T-helper 22 cell (primary cell): ENCODE measurements at places on chromosomes 3 and 15.

DNA sequence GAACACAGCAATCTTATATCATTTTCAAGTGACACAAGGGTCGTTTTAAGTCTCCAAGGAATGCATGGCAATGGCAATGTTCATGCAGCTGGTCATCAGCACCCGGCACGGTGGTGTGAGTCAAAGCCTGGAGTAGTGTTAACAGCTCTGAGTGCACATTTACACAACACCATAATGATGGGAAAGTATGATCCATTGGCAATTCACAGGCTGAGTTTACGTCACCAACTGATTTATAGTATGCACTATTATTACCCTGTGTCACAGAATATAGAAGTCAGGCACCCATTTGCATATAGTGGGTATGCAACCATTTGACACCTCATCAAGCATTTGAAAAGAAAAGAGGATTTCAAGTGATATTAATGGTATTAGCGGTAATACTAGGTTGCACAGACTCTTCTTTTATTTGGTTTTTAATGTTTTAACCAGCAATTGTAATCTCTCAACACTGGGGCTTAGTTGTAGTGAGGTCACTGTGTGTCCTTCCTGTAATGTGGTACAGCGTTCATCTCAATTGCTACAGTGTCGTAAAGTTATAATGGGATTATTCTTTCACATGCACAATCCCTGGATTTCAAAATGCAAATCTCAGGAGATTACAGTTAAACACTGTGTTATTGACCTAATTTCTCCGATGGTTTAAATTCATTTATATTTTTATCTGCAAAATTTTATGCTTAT lies 113.8 kb downstream of the C3orf38 start:
- DNase-seq, result no peak

- DNase-seq, result no peak
Measured at GRCh38 chr3:14206548-14207177, 28.0 kb downstream of the LSM3 start.

DNA sequence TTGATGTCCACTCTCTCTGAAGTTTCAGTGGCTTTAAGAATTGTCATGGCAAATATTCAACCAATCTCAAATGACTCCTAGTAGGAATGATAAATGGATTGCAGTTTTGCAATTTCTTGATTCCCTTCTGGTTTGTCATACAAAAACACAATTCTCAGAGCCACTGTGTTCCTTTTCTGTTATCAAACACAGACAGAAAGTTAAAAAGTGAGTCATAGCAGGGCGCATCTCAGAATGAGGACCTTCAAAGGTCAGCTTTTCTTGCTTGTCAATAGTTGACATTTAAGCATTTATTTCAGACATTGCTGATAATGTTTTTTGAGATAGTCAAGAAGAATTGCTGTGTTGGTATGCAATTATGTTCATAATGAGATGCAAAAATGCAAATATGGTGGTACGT lies 405.9 kb downstream of the NR2F2 start:
- no peak for DNase-seq

- no peak for DNase-seq
Measured at GRCh38 chr3:134179508-134179907, 71.2 kb downstream of the RYK start.

DNA sequence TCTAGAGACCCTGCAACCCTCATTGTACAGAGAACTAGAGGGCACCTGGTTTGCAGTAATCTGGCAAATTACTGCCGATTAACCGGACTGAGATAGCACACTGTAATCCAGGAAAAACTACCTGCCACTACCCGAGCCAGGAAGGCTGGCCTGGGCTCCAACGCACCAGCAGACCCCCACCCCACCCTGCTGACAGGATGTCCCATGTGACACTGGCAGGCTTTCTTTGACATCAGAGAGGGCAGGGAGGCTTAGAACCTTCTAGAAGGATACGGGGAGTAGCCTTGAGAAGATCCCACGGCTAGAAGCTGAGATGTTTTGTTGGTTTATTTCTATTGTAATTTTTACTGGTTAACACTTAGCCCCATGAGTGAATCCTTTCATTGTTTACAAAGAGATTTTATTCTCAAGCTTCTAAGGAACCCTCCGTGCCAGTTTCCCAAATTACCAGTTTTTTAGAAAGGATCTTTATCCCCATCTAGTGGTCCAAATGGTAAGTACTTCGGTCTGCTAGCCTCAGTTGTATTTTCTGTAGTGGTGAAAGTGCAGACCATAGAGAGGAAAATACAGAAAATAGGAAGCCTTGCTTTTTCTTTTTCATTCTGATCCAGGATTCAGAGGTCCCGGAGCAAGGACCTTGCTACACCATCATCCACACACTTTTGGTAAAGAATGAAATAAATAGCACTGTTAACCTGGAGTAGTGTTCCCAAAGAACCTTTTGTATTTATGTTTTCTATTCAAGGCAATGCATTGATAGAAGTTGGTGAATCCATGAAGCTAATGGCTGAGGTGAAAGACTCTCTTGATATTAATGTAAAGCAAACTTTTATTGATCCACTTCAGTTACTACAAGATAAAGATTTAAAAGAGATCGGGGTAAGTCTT lies 81.9 kb upstream of the ADAMTSL3 start:
- DNase-seq, result no peak

DNA sequence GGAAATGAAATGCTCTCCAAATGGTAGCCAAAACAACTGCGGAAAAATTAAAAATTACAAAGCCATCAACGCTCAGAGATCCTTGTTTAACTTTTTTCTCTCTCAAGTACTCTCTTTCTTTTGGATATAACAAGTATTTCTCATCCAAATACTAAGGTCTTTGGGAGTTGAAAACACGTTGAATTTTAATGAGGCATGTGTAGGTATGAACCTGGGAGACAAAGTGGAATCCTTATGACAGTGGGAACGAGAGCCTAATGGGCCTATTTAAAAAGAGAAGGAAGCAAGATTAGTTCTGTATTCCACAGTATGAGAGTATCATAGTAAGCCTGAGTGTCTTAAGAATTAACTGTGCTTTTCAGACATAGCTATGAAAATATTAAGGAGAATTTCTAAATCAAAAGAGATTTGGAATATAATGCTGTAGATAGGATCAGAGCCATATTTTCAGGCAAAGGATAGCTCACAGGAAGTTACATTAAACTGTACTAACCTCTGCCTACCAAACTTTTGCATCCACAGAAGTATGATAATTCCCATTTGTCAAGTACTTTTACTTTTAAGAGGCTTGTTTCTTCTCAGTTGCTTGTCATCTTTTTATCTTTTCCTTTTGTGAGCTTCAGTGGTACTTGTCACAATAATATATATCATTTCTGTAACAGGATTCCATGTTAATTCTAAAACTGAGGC lies 759 bp downstream of the CD96 start:
- DNase-seq, result no peak

GRCh38 chr3:187000711-187001151 lies 70.4 kb downstream of the ST6GAL1 start:
- no peak for DNase-seq

DNA sequence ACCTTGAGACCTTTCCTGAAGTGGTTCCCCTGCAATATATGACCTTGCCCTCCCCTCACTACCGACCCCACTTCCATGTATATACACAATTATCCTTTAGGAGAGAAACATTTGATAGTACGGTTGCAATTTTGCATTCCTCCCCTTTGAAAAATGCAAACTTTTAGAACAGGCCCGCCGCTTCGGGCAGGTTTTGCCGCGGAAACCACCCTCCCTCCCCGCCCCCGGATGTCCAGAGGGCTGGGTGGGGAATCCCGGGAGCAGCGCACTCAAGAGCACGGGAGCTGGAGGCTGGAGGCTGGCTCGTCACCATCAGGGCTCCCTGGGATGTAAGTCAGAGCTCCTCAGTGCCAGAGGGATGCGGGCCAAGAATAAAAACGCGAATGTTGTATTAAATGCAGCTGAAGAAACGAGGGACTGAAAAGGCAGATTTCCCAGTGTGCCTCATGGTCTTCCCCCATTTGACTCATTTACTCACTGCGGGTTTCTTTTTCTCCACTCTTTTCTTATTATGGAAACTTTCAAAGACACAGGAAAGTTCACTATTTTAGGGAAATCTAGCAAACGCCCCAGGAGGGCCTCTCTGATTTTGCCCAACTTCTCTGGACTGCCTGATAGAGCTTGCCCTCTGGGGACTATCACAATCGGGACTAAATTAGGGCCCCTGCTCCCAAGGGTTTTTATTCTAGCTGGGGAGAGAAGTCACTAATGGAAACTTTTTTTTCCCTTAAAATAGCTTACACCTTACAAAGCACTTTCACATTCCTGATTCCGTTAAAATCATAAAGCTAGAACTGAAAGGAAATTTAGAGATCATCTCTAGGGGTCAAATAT lies 2.9 kb upstream of the USP3 start:
- peak; percentile 66 for DNase-seq

DNA sequence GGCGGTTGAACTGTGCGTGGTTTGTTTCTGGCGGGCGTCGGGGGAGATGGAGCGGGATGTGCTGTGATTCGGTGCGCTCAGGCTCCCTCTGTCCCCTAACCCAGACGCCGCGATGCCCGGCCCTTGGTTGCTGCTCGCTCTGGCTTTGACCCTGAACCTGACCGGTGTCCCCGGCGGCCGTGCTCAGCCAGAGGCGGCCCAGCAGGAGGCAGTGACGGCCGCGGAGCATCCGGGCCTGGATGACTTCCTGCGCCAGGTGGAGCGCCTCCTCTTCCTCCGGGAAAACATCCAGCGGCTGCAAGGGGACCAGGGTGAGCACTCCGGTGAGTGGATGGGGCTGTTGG lies 1.2 kb downstream of the TRH start:
- DNase-seq, result no peak

GRCh38 chr15:94937242-94937641 lies 705.9 kb downstream of the MCTP2 start:
- DNase-seq, result no peak

DNA sequence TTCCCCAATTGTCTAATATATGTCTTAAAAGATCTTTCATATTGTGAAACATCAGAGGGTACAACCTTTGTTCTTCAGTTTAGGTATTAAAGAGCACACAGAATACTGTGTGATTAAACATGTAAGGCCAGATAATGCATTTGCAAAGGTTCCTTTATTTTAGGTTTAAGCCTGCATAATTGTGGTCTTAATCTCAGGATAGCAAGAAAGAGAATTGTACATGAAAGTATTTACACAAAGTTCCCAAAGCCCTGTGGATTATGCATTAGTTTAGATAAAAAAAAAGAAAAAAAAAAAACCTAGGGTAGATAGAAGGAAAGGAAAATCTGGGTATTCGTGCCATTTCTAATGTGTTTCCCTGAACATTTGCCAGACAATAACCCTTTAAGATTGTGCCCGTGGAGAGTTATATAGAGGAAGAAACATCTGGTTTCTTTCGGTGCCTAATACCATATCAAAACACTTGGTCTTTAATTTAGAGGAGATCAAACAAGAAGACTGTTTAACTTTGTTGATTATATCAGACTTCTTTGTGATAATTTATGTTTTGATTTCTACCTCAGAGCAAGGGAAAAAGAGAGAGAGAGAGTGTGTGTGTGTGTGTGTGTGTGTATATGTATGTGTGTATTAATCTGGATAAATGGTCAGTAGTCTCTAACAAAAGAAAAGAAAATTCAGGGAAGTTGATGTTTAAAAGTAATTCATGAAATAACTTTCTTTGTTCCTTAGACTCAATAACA lies 139.6 kb upstream of the CGNL1 start:
- no peak for DNase-seq

GRCh38 chr3:180250172-180250571 lies 213.4 kb upstream of the PEX5L start:
- DNase-seq, result no peak

DNA sequence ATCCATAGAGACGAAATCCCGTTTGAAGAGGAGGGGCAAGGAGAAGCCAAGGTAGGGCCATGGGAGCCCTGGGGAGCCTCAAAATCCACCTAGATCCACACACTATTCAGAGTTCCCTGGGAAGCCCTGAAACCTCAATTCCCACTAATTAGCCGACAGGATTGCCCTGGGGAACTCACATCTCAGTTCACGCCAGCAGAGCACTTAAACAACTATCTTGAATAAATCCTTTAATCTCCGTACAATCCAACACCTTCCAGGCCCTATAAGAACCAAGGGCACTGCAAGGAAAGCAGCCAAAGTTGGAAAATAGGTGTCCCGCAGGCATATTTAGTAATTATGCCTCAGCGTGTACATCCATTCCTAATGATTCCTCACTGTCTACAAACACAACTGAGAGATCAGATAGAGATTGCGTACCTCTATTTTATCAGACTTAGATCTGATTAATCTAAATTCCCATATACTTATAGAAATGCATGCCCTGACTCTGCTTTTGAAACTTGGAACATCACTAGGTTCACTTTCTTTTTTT lies 25.6 kb upstream of the EIF4A2 start:
- DNase-seq, result no peak

- peak; percentile 17 for DNase-seq
Measured at GRCh38 chr15:90264671-90265070, 801 bp upstream of the NGRN start.

- no peak for DNase-seq
Measured at GRCh38 chr3:71131375-71132314, 451.9 kb downstream of the FOXP1 start.

- no peak for DNase-seq
Measured at GRCh38 chr3:112470788-112471187, 28.5 kb downstream of the BTLA start.

- DNase-seq, result no peak
Measured at GRCh38 chr3:23219552-23219951, 16.4 kb downstream of the UBE2E2 start.

- no peak for DNase-seq
Measured at GRCh38 chr3:30733209-30733608, 126.8 kb downstream of the TGFBR2 start.

DNA sequence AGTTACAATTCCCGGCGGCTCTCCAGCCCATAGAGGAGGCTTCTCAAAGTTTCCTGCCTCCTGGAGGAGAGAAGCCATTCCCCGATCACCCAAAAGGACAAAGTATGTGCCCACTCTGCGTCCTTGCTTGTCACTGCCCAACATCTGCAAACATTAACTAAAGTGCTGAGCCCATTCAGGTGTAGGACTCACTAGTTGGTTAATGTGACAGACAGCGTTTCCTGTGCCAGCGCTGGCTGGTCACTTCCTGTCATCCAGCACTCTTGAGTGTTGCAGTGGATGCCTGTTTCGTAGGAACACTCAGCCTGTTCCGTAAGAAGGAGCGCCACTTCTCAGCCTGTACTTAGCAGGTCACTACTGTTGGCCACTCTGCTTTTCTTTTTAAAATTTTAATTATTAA lies 100.3 kb downstream of the APBA2 start:
- no peak for DNase-seq

DNA sequence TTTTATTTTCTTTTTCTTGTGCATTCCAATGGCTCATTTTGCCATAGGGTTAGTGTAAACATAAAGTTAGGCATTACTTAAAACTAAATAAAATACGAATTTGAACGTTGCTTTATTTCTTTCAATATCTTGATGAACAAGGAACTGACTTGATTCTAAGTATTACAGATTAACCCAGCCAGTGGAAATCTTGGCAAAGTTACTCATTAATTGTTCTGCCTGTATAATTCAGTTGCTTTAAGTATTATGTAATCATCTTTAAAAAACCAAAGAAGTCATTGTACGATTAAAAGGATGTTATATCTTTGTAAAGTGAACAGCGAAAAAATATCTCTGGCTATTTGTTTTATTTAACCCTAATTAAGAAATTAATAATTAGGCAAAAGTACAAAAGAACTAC lies 737.9 kb upstream of the BCHE start:
- DNase-seq, result no peak

- no peak for DNase-seq
Measured at GRCh38 chr3:18047052-18047451, 304.6 kb upstream of the TBC1D5 start.

GRCh38 chr3:150370122-150370602 lies 37.9 kb upstream of the TSC22D2 start:
- DNase-seq, result no peak
